ENCODE measurements at places on chromosomes 5 and 9. TPM values are rescaled to one million over a fixed set of nuclear protein-coding genes. Genes with fewer than 3 reads are reported as not detected.
A peak's percentile ranks its signal among the peaks of the same experiment; 100 is the strongest.

- no peak for DNase-seq
These were observed 128.2 kb upstream of the GAS1 start for GRCh38 chr9:87075537-87075936.

GRCh38 chr9:79974806-79975422 is 403.1 kb downstream of the TLE4 start:
- DNase-seq = no peak

- no peak for DNase-seq
These were observed 586.2 kb downstream of the ZNF608 start for GRCh38 chr5:124160265-124160664.

GRCh38 chr5:177591690-177592009 is 353 bp upstream of the TMED9 start:
- no peak for DNase-seq

DNA sequence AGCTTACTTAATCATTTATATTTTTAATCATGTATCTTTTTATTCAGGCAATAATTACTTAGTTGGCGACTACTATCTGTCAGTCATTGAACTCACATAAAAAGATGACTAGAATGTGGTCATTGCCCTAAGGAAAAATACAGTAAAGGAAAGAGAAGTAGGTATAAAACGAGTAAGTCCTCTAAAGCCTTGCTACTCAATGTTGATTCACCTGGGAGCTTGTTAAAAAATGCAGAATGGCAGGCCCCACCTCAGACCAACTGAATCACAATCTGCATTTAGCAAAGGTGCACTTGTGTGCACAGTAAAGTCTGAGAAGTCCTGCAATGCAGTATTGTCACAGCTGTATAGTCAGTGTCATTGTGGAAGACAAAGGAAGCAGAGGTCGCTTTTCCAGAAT is 592.4 kb downstream of the CSNK1G3 start:
- DNase-seq = no peak

DNA sequence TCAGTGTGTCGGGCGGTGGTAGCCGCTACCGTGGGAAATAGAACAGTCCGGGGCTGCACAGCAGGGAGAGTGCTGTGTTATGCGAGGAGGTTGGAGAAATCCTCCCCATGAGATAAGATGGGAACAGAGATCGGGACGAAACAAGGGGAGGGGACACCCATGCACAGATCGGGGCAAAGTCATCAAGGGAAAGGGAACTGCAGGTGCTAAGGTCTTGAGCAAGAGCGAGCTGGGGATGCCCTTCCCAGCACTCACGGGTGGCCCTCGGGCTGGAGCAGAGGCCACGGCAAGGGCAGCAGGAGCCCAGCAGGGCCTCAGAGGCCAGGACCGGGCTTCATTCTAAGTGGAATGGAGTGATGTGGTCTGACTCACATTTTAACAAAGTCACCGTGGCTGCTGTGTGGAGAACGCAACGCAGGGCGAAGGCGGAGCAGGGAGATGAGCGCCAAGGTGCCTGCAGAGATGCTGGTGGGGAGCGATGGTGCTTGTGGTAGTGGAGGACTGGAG is 7.7 kb downstream of the IL13 start:
- DNase-seq = no peak

DNA sequence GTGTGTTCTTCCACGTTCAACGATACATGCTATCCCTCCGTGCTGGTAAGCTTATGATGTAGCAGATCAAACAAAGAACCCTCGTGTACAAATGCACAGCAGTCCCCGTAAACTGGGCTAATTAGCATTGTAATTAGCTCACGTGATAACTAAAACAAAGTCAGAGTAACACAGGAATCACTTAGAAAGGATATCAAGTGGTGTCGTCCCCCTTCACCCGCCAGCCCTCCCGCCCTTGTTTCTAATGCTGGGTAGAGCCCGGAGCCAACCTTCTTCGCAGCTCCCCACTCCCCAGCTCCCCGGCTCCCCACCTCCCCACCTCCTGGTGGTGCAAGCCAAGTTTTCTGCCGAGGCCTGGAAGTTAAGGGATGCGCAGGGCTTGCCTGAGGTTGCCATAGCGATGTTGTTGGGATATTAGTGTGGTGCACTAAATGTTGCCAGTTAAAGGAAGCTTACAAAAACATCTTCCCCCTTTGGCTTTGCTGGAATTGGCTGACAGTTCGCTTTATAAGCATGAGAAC is 357.9 kb upstream of the CCNH start:
- DNase-seq = no peak

GRCh38 chr9:4262735-4263141 is 37.1 kb downstream of the GLIS3 start:
- DNase-seq = peak; percentile 10

- peak; percentile 81 for DNase-seq
These were observed 42.9 kb downstream of the OR2K2 start for GRCh38 chr9:111287127-111287526.

DNA sequence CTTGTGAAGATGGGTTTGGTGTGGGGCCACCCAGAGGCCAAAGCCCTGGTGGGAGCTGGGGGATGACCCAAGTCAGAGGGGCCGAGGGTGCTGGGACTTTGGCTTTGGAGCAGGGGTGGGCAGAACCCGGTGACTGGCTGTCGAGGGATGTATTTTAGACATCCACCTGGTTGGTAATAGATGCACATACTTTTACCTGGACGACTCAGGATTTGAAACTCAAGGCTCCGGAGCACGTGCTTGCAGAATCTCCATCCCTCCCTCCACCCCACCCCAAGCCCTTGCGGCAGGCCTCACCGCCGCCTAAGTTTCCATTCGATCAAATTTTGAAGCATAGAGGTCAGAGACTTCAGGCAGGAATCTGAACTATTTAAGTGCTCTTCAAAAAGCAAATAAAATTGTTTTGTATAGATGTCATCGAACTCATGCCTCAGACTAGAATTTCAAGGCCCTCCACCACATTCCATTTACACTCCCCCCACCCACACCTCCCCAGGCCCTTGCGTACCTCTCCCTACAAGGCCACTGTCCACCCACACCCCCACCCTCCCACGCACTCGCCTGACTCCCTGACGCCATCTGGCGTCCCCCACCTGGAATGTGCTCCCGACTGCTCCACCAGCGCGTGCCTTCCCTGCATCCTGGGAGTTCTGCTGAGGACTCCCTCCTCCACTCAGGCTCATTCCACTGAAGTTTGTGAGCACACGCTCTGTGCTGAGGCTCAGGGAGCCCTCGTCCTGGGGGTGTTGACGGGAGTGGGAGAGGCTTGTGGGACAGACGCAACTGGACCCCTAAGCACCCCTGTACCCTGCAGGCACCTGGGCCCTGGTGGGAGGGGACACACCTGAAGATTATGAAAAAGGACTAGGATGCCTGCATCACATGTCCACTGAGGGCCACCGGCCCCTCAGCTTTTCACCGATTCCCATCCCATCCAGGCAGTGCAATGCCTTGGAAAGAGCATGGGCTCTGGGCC is 56.4 kb upstream of the RPL26L1 start:
- peak; percentile 49 for DNase-seq

DNA sequence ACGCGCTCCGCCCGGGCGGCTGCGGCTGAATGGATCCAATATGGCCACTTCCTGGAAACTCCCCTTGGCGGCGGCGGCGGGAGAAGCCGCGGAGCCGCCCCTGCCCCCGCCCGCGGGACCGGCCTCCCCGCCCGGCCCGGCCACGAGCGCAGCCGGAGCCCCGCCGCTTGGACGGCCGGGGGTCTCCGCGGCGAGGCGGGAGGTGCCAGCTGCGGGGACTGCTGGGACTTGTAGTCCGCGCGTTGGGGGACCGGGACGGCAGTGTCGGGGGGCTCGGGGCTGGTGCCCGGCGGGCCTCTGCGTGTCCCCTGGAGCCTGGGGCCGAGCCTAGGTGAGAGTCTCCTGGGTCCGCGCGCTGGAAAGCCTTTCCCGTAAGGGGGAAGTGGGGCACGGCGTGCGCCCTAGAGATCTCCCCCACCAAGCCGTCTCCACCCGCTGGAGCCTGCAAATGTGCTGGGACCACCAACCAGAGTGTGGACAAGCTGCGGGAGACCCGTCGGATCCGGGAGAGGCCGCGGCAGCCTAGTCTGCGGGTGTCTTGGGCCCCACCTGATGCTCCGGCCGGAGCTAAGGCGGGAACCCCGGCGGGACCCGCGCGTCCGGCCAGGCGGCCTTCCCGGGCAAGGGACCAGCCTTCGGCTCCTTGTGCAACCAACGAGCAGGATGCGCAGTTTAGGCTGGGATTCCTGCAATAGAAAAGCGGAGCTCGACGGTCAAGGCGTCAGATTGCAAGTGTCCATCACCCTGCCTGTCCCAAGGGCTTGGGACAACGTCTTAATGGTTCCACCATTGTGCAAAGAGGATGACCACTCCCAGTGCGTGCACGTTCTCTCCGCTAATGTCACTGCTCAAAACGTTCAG is at the start of gene SEPTIN8:
Gene SEPTIN8 (minus strand): TSS at position 31 of the 861 bp plus-strand sequence. CDS start 102 bp downstream, outside the sequence.
- peak; percentile 70 for DNase-seq

DNA sequence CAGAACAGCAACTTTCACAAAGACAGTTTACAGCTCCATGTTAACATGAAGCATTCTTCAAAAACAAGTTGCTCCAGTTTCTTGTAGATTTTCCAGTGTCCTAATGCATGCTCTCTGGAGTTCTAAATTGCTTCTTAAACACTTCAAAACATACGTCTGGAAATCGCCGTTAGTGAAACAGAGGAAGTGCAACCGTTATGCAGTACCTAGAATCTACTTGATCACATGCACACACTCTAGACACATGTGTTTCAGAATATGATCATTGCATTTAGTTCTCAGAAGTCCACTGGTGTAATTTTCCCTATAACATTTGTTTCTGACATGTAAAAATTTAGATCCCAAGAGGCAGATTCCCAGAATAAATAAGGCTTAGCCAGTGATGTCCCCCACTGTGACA is 41.1 kb upstream of the RUFY1 start:
- DNase-seq = no peak

DNA sequence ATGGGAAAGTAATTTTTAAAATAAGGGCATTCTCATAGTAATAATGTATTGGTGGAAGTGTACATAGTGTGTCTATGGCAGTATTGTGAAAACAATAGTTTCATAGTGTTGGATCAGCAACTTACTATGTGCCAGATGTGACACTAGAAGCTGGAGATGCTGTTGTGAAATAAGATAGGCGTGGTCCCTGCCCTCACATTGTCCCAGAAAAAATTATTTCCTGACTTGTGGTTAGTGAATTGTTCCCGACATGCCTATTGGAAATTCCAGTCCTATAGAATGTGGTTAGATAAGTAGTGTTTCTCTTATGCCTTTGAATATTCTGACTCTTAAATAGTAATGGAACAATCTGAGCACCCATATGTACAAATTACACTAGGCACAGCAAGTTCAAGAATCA is 55.3 kb upstream of the MTAP start:
- peak; percentile 58 for DNase-seq

DNA sequence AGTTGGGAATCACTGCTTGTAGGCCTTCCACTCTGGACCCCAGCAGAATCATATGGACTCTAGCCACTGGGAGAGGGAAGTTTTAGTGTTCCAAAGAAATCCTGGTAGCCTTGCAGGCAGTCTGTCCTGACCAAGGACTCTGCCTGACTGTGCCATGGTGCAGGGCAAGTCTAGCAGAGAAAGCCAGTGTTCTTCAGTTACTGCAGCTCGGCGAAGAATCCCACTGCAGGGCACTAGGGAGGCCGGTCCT is 20.3 kb upstream of the MATR3 start:
- DNase-seq = no peak

- peak; percentile 68 for DNase-seq
These were observed 1.9 kb upstream of the CRB2 start for GRCh38 chr9:123353984-123354591.

DNA sequence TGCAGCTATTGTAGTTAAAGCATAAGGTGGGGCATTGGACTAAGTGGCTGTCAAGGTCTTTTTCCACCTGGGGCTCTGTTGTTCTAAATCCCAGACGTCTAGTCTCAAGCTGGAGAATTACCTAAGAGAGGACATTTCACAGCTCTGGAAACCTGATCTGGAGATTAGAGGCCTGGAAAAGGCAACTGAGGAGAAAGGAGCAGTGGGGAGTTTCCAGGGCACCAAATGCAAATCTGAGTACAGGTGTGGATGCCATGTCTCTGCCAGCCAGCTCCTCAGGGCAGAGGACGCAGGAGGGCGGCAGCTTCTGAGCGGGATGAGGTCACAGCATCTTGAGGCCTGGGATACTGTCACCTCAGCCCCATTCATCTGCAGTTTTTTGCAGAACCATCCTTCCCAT is 65.2 kb downstream of the PPARGC1B start:
- no peak for DNase-seq

- DNase-seq = peak; percentile 26
These were observed 238.1 kb downstream of the ROR2 start for GRCh38 chr9:91711755-91712601.

DNA sequence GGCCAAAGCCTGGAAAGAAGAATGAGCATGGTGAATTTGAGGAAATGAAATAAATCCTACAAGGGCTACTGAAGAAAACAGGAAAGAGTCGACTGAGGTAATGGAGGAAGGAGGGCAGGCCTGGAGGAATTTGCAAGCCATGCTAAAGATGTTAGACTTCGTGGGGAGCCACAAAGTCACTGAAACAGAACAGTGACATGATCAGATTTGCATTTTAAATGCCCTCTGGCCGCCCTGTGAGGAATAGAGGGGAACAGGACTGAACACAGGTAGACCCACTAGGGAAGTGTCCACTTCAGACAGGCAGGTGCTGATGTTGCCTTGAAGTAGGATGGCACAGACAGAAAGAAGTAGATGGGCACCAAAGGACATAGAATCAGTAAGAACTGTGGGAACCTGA is 42.8 kb upstream of the RLN1 start:
- DNase-seq = no peak

GRCh38 chr9:133506653-133507038 is 18.1 kb downstream of the MYMK start:
- peak; percentile 44 for DNase-seq

- no peak for DNase-seq
These were observed 43.8 kb downstream of the ACTL7B start for GRCh38 chr9:108811944-108812343.

GRCh38 chr9:120436983-120437475 is 142.9 kb downstream of the CDK5RAP2 start:
- no peak for DNase-seq

ADAMTS12 gene
- total RNA-seq = 8.1 TPM

LECT2 gene
- not detected for total RNA-seq

LIX1 gene
- total RNA-seq = not detected

FBP2 gene
- total RNA-seq = not detected

PCDHGA11 gene
- not detected for total RNA-seq

RCL1 gene
- total RNA-seq = 9.0 TPM

UGT3A1 gene
- not detected for total RNA-seq
